ENCODE measurements at places on chromosomes 7 and 10.

DNA sequence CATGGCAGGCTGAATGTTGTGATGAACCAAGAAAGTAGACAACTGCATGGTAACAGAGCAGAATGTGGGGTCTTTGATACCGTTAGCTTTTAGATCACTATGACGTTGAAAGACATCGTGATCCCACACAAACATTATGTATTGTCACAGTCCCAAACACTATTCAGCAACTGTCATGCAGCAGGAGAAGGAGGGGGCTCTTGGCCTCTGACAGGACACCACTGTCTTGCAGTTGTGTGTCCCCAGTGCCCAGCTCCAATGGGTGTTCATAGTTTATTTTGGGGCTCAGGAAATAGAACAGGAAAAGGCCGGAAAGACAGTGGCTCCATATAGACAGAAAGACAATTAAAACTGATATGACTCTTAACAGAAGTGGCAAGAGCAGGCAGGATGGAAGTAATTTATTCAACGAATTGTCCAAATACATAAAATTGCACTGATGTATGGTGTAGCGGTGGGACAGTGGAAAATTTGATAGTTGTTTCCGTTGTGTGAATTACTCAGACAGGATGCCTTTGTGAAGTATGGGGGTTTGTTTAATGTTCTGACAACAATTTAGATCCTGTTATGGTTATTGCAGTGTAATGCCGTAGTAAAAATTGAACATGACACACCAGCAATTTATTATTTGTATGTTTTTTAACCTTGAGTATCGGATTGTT is 292.0 kb downstream of the LRMDA start:
- no peak for DNase-seq

DNA sequence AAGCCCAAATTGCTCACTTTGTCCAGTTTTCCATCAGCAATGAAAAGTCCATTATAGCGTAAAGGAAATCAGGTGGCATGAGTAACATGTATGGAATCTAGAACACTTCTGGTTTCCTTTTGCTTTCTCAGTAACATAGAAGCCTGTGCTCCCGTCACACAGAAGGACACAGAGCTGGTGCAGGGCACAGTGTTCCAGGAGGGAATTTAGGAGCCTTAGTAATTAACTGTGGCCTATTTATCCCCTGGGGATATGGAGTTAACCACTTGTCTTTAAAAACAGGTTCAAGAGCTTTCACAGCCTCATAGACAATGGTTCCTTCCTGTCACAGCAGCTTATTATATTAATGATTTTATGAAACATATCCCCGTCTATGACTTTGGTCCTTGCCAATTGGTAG is 189.9 kb downstream of the NEBL start:
- no peak for DNase-seq

DNA sequence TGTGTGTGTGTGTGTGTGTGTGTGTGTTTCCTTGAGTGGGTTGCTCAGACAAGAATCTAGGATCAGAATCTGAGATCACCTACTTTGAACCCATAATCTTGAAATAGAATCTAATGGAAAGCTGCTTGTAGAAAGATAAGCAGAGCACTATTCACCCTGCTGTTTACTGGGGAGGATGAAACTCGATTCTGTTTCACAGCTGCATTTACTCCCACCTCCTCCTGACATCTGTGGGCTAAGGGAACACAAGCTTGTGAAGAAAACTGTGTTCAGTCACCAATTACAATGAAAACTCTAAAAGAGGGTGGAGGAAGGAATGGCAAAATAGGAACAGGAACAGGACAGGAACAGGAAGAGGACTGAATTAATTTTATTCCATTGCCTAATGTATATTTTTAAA is 269.5 kb downstream of the TSPAN12 start:
- DNase-seq, result no peak

GRCh38 chr7:134262322-134262721 is 54.4 kb downstream of the SLC35B4 start:
- no peak for DNase-seq

DNA sequence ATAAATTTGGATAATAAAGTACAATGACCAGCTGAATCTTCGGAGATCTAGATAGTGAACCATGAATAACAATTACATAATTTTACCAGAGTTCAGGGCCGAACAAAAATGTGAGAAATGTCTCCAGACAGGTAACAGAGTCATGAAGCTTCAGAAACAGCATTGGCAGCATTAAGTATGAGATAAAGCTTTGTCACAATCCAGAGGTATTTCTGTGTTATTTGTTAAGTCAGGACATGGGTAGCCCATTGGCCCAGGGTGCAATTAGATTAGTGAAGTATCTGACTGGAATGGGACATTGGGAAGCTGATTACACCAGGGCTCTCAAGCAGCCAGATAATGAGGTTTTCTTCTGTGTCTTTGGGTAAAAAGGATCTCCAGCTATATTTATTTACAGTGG is 184.2 kb upstream of the PPP1R3A start:
- no peak for DNase-seq

All from heart left ventricle (tissue), 16 donors.